Stimulated activated CD8-positive, alpha-beta memory T cell treated with anti-CD3 and anti-CD28 coated beads, Interleukin-2, amount 100 ng/mL, for 1 hour (primary cell): ENCODE measurements at places on chromosomes 5 and 9.

DNA sequence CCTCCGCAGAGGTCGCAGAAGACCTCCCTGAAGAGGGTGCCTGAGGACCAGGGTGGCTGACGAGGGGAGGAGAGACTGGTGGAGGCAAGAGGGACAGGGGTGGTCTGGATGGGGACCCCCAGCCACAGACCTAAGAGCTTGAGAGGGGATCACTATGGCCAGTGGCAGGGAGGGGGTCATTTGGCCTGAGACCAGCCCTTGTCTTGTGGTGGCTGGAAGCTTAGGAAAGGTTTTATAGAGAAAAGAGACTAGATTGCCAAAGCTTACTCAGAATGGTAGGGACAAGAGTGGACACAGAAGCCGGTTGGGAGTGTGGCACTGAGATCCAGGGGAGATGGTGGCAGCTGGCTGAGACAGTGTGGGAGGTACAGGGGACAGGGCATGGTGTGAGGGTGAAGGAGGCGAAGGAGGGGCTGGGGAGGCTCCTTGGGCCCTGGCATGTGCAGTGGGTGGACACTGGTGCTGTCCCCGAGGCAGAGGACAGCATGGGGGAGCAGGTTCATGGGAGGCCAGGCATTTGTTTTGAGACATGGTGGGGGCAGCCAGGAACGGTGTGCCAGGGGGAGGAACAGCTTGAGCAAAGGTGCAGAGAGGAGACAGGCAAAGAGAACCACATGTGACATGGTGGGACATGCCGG lies 123.0 kb downstream of the C9orf50 start:
- DNase-seq: no peak

GRCh38 chr9:37325778-37326177 lies 96.7 kb upstream of the GRHPR start:
- no peak for DNase-seq

DNA sequence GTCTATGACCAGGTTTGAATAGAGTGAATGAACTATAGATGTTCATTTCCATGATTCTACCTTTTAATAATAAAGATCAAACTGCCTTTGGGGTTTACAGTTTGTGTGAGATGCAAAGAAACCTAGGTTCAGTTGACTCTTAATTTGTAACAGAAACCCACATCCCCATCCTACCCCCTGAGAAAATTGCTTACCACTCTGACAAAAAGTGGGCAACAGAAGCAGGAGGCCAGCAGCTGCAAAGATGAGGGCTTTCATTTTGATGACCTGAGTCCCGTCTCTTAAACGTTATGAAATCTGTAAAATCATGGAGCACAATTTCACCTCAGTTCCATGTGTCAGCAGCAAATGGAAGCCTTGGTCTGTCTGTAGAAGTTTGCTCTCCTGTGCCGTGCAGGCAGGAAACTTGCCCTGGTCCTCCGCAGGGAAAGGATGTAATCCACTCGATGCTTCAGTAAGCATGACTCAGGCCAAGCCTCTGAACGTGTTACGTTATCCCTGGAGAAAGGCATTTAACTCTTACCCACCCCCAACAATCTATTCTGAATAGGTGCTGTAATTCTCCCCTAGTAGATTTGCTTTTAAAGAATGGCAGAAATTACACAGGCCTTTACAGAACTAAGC lies at the start of gene F2RL2:
Gene F2RL2, minus strand, starts transcription at position 431 of the 624 bp plus-strand sequence. Its CDS starts 173 bp downstream, at position 258.
- DNase-seq: no peak

DNA sequence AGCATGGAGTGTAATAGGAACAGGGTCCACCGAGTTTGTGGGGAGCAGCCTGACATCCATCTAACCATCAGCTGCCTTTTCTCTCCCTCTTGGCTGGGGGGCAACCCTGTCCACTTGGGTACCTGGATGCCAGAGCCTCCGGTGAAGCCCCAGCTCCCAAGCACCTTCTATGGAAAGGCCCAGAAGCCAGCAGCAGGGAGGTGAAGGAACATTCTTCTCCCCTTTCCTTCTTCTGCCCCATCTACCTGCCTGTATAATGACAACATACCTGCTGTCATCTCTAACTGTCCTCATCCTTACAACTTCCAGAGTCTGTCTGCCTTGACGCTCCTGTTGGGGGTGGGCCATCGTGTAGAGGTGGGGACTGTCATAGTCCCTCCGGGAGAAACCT lies 33.1 kb downstream of the THBS4 start:
- DNase-seq: no peak

GRCh38 chr9:3880851-3881250 lies 355.1 kb upstream of the RFX3 start:
- DNase-seq: no peak

- no peak for DNase-seq
Observed at GRCh38 chr5:94884311-94884710, 265.8 kb downstream of the SLF1 start.

DNA sequence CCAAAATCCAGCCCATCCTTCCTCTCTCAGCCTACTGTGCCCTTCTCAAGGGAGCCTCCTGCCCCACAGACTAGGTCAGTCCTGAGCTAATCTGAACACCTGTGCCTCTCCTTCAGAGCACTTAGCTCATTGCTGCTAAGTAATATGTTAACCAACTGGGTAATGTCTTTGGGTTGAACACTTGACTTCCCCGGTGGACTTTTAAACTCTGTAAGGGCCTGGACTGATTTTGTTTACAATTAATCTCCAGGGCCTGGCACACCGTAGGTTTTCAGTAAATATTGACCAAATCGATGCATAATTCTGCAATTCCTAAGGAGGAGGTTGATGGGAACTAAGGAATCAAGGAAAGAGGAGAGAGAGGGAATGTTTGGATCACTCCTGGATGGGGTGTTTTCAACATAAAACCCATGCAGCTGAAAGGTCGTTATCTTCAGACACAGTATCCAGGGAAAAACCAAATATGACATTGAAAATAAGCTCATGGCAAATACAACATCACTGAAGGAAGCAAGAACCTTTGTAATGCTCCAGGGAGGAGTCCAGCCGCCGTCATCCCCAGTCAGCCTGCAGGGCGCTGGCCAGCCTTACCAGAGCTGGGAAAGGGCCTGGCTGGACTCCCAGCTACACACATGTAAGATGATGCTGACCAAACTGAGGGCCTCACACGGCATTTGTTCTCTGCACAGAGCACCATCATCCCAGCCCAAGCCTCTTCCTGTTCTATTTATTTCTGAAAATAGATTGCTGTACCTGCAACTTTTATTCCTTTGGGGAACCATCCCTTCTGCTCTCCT lies 166.3 kb downstream of the C5orf15 start:
- no peak for DNase-seq

DNA sequence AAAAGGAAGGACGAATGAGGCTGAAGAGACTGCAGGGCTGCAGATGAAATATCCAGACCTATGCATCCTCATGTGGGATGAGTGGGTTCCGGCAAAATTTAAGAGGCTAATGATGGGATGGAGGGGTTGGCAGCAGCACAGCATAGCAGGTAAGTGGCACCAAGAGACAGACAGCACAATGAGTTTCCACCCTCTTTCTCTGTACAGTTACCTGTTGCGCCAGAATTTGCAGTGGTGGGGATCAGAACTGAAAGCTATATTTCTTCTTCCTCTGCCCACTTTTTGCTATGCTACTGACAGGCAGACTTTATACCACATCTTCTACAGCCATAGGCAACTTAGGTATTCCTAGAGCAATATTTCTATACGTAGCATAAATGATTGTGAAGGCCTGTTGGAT lies 227.0 kb downstream of the EPB41L4A start:
- no peak for DNase-seq

DNA sequence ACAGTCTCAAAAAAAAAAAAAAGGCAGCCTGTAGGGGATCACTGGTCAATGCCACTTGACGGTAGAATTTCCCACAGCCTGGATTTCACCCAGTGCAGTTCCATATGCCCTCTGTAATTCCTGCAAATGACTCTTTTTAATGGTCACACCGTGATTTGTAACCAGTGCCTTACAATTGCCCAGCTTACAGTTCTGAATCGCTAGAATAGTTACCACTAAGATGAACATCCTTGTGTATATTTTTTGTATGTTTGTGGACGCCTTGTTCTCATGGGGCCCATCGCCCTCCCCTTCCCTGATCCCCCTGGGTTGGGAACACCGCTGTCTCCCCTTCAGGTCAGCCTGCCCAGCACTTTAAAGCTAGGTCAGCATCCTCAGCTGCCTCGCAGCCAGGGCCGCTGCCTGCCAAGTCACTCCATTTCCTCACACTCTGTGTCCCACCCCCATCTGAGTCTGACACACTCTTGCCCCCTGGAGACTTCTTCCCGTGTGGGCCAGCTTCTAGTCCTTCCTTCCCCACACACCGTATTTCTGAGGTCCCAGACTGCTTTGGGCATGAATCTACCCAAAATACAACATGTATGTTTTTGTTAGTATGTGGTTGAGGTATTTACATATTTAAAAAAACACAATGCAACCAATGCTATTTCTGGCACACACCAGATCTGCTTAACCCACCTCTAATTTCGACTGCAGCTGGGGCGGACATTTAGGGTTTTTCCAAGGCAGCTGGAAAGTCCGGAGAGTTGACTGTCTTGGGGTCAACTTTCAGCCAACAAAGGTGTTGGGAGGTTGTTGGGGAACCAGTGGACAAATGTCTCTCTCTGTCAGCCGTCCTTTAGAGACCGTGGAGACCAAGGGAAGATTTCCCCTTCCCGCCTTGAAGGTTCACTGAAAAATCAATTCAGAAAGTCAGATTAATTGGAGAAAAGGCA lies 120.5 kb upstream of the NEK6 start:
- DNase-seq: no peak

DNA sequence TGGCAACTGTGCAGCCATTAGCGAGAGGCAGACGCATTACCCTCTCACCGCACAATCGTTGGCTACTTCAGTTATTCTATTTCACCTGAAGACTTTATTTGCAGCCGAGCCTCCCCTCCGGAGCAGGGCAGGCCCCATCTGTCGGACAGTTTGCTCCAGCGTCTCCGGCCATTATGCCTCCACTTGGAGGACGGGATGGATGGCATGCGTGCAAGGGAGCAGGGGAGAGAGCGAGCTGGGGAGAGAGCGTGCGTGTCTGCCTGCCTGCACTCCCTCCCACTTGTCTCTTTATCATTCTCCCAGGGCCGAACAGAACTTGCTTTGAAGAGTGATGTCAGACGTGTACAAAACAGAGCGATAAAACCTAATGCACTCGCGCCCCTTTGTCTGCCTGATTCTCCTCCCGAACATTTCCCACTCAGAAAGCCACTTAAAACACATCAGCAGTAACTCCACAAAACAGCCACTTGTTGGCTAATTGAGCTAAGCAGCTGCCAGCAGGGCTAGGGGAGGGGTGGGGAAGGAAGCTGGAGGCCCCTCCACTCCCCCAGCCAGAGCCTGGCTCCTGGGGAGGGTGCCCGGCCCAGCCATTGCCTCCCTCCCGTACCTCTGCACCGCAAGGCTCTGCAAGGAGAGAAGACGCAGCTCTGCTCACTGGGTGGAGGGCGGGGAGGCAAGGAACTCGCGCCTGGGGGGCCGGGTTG lies 43.4 kb upstream of the FUBP3 start:
- no peak for DNase-seq

GRCh38 chr5:177290816-177291596 lies 12.5 kb downstream of the RAB24 start:
- no peak for DNase-seq

DNA sequence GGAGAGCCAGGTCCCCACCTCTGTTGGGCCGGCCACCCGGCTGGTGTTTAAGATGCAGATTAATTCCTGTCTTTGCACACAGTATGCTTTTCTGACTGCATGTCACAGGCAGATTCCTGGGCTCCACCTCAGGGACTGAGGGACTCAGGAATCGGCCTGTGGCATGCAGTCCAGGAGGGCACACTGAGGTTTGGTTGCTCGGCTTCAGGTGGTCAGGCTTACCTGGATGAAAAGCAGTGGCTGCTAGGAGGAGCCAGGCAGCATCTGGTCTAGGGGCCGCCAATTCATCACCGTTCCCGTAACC lies 1.1 kb downstream of the WDR5 start:
- no peak for DNase-seq

- DNase-seq: no peak
Observed at GRCh38 chr9:106025453-106025852, 331.1 kb downstream of the TMEM38B start.

DNA sequence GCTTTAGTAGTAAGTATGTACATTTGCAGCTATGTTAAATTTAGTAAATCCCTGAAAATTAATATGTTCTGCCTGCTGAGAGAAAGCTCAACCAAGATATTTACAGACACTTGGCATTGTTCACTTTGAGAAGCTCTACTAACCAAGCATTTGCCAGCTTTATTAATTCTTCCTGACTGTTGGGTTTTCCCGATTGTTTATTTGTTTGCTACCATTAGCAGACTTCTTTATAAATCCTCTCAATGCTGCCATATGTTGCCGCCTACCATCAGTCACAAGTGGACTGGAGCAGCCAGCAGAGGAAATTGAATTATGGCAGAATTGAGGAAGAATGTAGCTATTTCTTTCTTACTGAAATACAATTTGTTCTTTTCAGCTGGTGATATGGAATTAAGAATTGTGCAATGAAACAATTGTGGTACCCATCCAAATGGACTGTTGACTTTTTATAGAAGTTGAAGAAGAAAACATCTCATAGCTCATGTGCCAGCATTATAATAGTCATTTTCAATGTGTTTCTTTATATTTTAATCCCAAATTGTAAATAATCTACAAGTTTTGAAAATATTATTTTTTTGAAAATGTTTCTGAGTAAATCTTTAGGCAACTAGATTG lies 588.7 kb upstream of the CDH6 start:
- no peak for DNase-seq
